WERI-Rb-1 (cell line): ENCODE measurements at places on chromosomes 2 and 18.

DNA sequence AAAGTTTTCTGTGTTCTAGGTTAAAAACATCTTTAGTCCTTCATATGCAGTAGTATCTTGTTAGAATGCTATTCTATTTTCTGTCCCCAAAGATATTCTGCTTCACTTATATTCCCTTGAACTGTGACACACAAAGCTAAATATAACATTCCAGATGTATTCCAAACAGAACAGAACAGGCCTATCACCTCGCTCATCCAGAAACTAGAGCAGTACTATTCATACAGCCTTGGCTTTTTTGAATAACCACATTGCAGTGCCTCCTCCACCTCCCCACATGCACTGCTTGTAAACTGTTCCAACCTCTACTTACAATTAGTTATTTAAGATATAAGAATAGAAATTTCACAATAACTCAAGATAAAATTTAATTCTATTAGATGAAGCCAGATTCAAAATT lies 196.8 kb downstream of the EXOC6B start:
- DNase-seq = no peak

DNA sequence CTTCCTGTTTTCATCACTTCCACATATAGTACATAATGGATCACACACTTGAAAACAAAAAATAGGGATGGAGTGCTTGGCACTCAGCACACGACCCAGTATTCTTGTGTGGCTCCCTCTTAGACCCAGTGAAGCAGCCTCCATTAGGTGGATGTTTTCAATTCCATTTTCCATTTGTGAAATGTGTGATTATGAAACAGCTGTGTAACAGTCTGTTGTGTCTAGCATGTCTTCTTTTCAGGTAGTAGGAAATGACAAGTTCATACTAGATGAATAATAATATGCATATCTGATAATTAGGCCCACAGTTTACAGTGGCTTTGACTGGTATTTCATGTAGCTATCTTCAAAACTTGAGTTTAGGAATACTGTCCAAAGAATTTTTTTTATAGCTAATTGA lies 35.5 kb downstream of the EML6 start:
- DNase-seq = no peak

- no peak for DNase-seq
Observed at GRCh38 chr18:38369772-38370690, 804.4 kb upstream of the CELF4 start.

DNA sequence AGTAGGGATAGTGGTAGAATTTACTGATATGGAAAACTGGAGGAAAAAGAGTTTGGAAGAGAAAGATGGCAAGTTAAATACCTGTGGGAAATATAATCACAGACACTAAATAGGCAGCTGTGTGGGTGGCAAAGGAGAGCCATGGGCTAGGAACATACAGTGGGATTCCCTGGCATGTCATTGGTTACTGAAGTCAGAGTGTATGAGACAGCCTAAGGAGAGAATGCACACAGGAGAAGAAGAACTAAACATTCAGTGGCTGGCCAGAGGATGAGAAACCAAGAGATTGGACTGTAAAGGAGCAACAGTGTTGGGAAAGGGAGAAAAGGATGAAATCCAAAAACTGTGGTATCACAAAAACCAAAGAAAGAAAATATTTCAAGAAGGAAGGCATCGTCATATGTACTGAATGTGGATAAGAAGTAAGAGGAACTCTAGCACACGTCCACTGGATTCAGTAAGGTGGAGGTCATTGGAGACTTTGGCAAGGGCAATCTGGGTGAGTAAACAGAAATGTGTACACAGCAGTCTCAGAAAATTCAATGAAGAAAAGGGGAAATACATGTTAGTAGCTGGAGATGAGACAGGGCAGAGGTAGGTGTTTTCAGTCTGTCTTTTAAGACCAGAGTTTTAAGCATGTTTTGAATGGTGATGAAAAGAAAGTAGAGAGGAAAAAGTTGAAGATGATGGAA lies 83.3 kb downstream of the SPIRE1 start:
- no peak for DNase-seq

DNA sequence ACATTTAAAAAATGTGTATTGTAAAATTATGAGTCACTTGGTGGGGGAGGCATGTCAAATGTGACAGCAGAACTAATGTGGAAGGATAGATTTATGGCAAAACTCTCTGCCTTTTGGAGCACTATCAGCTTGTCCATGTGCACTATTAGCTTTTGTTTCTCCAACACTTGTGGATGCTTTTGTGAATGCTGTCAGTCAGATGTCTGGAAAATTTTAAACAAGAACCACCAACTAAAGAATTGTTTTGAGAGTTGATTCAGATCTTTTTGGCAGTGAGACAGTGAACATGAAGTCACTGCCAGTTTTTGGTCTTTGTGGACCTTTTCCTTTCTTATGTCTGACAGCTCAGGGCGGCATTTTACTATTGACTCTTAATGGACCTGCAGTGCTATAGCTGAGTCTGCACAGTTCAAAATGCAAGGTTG lies 72.4 kb downstream of the KIAA1328 start:
- DNase-seq = no peak

GRCh38 chr2:182543741-182544525 lies 117.1 kb upstream of the PDE1A start:
- DNase-seq = no peak

GRCh38 chr18:11587846-11588245 lies 21.6 kb upstream of the SLC35G4 start:
- DNase-seq = no peak

GRCh38 chr18:2559249-2559648 lies 12.1 kb downstream of the METTL4 start:
- DNase-seq = no peak

DNA sequence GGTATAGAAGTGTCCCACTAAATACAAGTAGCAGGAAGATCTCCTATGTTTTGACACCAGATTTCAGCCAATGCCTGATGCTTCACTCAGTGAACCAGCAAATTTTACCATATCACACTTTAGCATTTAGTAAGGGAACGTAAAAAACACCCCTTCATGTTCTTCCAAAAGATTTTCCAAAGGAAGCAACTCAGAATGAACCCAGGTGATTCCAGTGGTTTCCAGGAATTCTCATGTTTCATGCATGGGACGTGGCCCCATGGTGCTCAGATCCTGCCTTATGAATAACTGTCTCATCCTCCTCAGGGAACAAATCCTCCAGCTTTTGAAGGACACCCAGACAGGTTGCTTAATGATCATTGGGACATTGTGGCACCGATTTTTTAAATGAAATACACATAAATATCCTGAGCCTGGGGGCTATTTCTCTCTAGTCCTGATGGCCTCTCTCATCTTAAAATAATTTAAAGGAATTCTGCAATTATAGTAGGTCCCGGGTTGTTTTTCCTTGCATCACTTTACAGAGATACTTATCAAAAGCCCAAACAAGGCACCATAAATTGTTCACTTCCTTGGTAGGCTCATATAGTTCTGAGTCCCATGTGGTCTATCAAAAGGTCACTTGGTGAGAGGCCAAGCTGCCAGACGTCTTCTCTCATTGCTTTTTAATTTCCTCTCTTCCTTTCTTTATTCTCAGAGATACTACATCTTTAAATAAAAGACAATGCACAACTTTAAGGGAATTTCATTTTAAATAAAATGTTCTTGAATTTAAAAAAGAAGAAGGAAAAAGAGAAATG lies 261.0 kb downstream of the ZNF516 start:
- no peak for DNase-seq

GRCh38 chr2:62596061-62596921 lies 90.3 kb upstream of the TMEM17 start:
- DNase-seq = no peak

DNA sequence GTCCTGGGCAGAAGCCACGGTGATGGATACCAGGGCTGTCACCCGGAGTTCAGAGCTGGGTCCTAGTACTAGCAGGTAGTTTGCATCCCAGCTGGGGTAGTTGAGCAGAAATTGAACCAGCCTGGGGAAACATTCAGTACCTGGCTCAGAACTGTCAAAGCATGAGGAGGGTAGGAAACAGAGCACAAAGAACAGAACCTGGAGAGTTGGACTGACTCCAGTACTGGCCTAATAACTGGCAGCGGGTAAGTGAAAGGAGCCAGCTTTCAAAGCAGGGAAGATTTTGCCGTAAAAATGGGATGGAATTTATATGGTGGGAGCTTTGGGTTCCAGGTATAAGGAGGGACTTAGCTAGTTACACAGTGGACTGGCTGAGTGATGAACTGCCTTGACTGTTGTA lies 23.8 kb downstream of the ATG16L1 start:
- DNase-seq = no peak

- no peak for DNase-seq
Observed at GRCh38 chr2:137228566-137228965, 463.2 kb downstream of the THSD7B start.

- no peak for DNase-seq
Observed at GRCh38 chr2:28398101-28398834, 5.6 kb downstream of the FOSL2 start.

DNA sequence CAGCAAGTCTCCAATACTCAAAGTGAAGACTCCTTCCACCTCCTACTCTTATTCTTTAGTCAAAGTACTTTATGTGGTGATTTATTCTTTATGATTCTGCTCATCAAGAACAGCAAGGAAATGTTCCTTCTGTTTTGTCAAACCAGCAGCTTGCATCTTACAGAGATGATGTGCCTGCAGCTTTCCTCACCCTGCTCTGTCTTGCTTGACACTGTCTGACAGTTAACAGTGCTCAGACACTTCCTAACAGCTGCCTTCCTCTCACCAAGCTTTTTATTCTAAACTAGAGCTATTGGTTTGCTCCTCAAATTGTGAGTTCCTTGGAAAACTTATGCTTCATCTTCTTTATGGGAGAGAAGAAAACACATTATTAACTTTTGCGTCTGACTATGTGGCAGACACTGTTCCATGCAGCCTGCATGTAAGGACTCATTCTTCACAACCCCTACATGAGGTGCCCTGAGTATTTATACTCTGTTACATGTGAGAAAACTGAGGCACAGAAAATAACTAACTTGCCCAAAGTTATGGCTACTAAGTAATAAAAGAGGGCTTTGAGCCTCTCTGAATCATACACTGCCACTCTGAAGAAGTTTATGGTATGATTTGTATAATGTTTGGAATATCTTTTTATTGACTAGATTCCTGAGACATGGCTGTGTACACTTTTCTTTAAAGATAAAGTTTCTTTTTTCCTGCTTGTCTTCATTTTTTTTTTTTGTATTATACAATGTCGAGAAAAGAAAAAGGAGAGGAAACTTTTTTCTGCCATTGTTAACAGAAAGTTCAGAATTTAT lies 723.3 kb upstream of the DDX18 start:
- DNase-seq = no peak

DNA sequence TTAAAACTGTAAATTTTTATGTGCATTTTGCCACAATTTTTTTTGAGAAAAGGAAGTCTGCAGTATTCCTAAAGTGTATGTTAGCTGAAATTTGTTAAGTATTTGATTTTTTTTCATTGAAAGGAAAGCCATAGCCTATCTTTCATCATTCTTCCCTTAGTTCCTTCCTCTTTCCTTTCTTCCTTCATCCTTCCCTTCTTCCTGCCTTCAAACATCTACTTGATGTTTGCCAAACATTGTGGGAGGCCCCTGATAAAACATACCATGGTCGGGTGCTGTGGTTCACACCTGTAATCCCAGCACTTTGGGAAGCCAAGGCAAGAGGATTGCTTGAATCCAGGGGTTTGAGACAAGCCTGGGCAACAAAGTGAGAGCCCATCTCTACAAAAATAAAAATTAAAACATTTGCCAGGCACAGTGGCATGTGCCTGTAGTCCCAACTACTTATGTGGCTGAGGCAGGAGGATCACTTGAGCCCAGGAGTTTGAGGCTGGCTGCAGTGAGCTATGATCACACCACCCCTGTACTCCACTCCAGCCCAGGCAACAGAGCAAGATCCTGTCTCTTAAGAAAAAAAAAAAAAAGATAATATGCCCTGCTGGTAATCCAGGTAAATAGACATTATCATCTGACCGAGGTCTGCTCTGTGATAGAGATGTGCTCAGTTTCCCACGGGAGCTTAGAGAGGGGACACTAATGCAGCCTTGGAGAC lies 278.4 kb upstream of the STON1 start:
- DNase-seq = peak; percentile 27
